Right lobe of liver (tissue), 6 donors: ENCODE measurements at places on chromosomes 1 and 21. TPM values are rescaled to one million over a fixed set of nuclear protein-coding genes. Genes with fewer than 3 reads are reported as not detected.

Gene CYP4A22
- 159 TPM for total RNA-seq

GRCh38 chr21:24147674-24148073 is 1459.6 kb downstream of the MRPL39 start:
- DNase-seq, result no peak

- no peak for DNase-seq
Measured at GRCh38 chr1:176208034-176208433, 948 bp upstream of the COP1 start.

DNA sequence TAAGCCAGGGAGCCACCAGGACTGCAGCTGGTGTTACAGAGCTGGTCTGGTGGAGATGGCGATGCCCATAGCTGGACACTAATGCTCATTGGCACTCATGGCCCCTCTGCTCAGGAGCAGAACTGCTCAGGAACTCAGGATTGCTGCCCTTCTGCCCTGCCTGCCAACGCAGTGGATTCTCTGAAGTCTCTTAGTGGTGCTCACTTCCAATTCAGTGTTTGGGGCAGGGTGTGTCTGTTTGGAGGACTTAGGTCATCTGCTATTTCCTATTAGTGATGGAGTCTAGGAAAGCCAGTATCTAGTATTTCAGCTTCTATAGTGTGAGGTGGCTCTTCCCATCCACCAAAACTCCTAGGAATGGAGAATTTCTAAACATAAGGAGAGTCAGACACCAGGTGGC is 29.1 kb downstream of the S100A10 start:
- DNase-seq, result no peak

Gene AADACL3
- not detected for total RNA-seq

DNA sequence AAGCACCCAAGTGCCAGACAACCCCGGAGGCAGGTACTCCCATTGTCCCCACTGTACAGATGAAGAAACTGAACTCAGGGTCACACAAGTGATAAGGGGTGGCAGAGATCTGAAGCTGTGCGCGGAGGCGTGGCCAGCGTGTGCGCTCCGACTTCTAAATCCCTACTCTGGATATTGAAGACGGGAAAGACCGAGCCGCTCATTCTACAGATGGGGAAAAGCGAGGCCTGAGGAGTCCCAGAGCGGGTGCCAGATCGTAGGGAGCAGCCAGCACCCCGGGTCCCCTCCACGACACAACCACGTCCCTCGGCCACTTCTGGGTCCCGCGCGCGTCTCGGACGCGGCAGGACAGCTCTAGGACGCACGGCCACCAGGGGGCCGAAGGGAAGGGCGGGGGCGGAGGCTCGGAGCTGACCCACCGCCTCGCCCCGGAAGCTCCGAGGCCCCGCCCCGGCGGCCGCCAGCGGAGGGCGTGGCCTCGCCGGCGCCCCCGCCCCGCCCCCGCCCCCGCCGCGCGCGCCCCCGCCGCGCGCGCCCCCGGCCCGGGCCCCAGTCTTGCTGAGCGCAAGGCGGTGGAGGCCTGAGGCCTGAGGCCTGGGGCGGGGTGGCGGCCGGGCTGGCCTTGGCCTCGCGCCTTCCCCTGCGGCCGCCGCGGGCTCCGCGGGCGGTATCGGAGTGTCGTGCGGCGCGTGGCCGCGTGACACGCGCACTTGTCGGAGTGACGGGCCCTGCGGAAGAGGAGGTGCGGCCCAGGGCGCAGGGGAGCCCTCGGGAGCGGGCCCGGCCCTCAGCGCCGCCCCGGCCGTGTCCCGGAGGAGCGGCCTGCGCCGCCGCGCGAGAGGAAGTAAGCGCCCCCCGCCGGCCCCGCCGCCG is at the start of gene H6PD:
Gene H6PD, plus strand, starts transcription at position 552 of the 873 bp plus-strand sequence. CDS start 10,161 bp downstream, outside the sequence.
- peak; percentile 94 for DNase-seq

DNA sequence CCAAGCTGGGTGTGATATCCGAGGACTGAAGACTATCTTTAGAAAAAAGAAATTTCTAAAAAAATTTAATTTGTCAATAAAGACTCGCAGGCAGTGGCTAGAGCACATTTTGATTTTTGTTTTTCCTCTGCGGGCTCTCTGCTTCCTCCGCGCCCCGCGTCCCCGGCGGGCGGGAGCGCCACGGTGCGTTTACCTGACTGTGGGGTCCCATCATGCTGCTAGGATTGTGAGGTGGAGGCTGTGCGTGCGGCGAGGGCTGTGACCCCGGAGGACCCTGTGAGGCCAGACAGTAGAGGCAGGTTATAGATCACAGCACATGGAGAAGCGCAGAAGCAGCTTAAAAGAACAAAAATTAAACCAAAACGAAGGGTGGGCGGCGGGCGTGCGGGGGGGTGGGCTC is 57.9 kb downstream of the MRPL37 start:
- no peak for DNase-seq
